ENCODE measurements at places on chromosomes 7 and 10.

GRCh38 chr7:116629051-116629463 is 42.9 kb upstream of the MET start:
- DNase-seq: no peak

DNA sequence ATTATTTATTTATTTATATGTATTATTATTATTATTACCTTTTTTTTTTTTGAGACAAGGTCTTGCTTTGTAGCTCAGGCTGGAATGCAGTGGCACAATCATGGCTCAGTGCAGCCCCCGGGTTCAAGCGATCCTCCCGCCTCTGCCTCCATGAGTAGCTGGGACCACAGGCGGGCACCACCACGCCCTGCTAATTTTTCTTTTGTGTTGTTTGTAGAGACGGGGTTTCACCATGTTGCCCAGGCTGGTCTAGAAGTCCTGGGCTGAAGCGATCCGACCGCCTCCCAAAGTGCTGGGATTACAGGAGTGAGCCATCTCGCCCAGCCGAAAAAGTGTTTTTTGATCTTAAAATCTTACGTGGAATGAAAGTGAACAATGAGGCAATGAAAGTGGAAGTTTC is 79.4 kb upstream of the C1GALT1 start:
- DNase-seq: no peak

GRCh38 chr10:10010397-10010796 is 1007.3 kb upstream of the CELF2 start:
- DNase-seq: no peak

- DNase-seq: no peak
Measured at GRCh38 chr10:110857265-110858171, 14.2 kb upstream of the PDCD4 start.

DNA sequence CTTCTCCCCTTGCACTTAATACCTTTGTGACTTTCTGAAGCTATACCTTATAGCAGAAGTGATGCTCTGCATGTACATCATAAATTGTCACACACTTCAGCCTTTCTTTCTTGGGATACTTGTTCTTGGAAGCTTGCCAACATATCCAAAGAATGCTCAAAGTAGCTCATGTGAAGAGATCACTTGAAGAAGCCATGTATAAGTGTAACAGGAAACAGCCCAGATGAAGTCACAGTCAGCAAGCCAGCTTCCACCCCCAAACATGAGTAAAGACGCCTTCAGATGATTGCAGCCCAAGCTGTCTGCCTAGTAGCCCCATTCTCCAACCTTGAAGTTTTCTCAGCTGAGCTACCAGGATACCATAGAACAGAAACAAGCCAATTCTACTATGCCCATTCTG is 50.9 kb downstream of the DGKB start:
- DNase-seq: no peak

All from cortex of kidney (tissue), 1 donor.